CD8-positive, alpha-beta memory T cell (primary cell): ENCODE measurements at places on chromosomes 4 and X. TPM values are rescaled to one million over a fixed set of nuclear protein-coding genes. Genes with fewer than 3 reads are reported as not detected.

GRCh38 chr4:52995360-52996030 is 133.4 kb downstream of the RASL11B start:
- DNase-seq = no peak

GRCh38 chr4:106454581-106454980 is 86.0 kb upstream of the GIMD1 start:
- no peak for DNase-seq

DNA sequence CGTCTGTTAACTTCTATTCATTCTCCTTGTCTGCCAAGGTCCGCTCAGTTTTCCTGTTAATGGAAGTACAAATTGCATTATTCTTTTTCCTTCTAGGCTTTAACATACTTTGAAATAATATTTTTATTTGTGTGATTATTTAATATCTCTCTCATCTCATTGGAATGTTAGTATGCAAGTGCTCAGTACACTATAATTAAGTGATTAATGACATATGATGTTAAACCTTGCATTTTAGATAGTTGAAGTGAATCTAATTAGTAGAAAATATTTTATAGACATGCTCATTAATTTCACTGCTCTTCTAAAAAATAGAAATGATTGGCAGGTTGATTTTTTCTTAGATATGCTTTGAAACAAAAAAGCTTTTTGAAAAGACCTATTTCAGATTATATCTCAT is 1079.8 kb downstream of the RAPGEF2 start:
- DNase-seq = no peak

DNA sequence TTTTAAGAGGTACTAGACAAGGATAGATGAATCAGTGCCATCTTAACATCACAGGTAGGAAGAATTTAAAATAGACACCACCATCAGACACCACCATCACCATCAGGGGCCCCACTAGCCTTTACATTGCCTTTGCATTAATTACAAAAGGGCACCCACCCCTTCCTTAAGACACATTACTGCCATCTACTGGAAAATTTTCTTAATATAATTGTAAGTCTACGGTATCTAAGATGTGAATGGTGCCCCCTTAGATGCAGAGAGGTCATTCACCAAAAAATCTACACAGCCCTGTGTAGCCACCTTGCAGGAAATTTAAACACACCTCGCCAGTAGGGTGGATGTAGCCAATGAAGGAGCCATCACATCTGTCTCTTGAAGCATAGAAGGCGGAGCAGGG is 184.1 kb downstream of the MID1IP1 start:
- DNase-seq = peak; percentile 31

DNA sequence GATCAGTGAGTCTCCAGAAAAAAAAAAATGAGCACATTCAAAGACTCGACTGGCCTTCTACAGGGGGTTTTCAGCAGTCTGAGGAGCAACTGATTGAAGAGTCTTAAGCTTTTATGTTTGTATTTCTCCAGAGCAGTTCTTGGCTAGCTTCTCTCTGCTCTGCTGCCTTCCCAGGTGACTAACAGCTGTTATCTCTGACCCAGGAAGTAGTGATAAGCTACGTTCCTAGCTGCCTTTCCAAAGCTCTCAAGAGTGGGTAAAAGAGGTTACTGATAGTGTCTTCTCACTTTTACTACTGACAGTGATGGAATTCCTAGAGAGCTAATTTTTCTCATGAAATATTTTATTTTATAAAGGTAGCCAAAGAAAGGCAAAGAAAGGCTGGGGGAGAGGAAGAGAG is 66.6 kb downstream of the ENOX2 start:
- no peak for DNase-seq

- DNase-seq = no peak
Measured at GRCh38 chrX:123704781-123705180, 28.1 kb downstream of the THOC2 start.

DNA sequence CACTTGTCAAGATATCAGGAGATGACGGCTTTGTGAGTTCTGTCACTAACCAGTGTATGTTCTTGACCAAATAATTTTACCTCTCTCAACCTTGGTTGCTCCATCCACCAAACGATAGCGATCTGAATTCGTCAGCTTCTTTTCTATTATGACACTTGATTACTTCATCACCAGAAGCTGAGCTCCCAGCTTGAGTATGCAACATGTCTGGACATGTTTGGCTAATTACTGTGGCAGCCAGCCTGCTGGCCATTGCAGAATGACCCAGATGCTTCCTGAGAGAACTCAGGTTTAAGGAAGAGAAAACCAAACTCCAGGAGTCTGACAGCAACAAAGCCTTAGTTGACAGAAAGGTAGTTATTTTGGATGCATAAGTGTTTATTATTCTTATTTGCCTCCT is 46.4 kb upstream of the PARM1 start:
- no peak for DNase-seq

- DNase-seq = no peak
Measured at GRCh38 chr4:128633067-128633466, 176.4 kb upstream of the JADE1 start.

DNA sequence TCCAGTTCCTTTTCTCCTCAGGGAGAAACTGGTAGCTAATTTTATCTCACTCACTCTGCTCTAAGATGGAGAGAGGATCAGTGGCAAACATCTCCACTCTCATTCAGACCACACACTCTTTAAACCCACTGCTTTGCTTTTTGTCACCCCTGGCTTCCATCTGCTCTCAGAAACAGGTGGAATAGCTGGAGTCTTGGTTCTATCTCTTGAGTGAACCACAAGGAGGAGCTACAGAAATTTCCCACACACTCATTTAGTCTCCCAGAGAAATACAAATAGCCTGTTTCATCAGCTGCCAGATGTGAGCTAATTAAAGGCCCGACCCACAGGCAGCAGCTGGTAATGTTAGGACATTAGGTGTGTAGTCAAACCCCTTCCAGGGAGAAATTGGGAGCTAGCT is 96.6 kb downstream of the STPG2 start:
- no peak for DNase-seq

DNA sequence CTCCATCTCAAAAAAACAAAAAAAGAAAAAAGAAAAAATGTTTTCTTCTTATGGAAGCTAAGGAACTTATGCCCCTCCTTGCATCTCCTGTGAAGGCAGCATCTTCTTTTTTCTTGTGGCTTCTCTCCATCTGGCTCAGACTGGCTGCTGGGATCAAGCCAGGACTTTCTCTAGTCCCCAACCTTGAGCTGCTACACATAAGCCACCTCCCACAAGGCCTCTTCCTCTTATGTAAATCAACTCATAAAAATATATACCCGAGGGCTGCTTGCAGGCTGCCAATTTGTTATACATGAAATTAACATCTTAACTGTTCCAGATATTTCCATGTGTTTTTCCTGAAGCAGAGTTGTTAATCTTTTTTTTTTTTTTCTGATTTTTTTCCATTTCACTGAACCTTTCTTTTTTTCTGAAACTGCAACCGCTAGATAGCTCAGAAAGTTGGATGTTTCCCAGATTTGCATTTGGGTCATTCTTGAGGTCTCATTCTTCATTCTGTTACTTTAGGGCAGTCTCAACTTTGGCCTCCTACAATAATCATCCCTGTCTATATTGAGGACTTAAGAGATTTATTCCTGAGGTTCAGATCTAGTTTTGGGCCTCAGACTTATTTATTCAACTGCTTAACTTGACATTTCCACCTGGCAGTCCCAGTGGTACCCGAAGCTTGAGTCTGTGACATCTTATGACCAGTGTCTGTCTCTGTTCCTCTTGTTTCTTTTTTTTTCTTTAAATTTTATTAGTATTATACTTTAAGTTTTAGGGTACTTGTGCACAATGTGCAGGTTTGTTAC is 10.3 kb downstream of the SNX25 start:
- no peak for DNase-seq

DNA sequence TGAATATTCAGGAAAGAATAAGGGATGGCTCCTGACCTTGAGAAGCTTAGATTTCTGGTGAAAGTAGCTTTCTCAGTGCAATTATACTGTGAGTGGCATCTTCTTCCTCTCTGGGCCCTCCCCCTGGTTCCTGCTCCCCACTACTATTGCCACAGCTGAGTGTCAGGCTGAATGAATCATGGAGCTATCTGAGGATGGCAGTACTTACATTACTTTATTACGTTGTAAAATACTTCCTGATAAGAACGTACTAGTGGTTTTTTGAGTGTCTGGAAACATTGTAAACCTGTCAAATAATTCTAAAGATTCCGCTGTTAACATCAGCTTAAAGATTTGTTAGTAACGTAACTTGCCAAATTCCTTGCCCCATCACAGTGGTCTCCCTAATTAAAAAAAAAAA is 36.2 kb downstream of the ARHGAP10 start:
- no peak for DNase-seq

DNA sequence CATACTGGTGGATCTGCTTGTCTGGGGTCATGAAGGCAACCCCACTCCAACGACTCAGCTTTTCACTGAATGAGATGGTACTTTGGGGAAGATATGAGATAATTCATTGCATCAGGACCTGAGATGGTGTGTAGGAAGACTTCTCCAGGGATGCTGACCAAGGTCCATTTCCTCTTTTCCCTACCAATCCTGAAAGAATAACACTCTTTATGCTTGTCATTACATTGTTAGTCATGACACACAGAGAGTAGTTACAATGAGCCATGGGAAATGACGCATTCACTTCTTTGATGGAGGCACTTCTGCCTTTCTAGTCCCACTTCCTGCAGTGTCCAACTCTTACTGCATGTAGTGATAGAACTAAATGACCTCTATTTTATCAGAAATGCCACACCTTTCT is 58.6 kb downstream of the AREG start:
- DNase-seq = no peak

GRCh38 chr4:110171971-110172370 is 26.4 kb downstream of the ELOVL6 start:
- DNase-seq = no peak

DNA sequence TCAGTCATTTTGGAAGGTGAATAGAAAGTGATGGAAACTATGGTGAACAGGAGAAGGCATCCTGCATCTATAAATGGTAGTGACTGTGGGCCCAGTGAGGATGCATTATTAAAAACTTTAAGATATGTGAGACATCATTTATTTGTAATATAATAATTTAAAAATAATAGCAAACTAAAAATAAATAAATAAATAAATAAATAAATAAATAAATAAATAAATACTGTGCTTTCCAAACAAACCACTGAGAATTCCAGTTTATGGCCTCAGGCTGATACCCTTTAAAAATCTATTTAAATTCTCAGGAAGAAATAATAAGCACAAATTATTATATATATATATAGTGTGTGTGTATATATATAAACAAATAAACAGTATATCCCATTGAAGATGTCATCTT is 248.0 kb upstream of the DCAF8L1 start:
- no peak for DNase-seq

DNA sequence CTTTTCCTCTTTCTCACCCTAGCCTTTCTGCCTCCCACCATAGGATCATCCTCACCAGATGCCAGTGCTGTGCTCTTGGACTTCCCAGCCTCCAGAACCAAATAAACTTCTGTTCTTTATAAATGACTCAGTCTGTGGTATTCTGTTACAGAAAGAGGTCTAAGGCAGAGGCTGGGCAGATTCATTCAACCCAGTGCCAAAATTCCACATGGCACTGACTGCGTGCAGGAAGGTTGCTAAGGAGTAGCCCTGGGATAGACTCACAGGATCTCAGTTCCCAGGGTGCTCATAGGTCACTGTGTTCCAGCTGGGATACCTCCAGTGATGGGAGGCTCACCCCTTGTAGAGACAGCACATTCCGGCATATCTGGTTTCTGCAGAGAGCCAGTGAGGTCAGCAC is 22.0 kb downstream of the SORCS2 start:
- DNase-seq = no peak

GRCh38 chrX:132181364-132181763 is 37.9 kb downstream of the RAP2C start:
- DNase-seq = no peak

DNA sequence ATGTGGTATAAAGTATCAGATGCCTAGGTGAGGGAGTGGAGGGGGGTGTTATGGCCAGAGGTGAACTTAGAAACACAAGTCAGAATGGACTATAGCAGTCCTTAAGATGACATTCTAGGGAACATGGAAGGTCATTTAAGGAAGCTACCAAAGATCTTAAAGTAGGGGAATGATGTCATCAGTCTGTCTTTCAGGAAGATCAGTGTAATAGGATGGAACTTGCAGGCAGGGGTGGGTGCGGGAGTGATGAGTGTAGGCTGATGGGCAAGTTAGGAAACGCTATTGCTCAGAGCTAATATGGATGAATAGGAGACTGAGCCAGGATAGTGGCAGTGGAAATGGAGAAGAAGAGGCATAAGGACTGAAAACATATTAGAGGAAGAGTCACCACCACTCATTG is 27.5 kb upstream of the CWH43 start:
- no peak for DNase-seq

DNA sequence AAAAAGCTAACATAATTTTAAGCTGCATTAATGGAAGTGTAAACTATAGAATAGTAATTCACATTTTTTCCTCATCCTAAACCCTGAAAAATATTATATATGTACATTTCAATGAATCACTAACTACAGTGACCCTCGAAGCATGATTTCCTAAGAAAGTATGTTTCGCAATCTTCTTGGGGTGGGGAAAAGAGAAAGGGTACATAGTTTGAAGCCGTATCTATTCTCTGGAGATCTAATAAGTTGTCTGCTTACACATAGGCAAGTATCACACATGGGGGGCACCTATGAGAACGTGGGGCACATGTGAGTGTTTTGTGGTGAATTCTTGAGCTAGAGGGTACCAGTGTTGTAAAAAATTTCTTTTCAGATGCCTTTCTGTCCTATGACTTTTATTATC is 71.2 kb downstream of the JADE1 start:
- DNase-seq = no peak

- no peak for DNase-seq
Measured at GRCh38 chrX:84189125-84189524, 1.1 kb upstream of the RPS6KA6 start.

GRCh38 chr4:102843273-102843672 is 15.9 kb upstream of the UBE2D3 start:
- DNase-seq = no peak

GRCh38 chr4:60522265-60522664 is 677.9 kb upstream of the ADGRL3 start:
- DNase-seq = no peak

DNA sequence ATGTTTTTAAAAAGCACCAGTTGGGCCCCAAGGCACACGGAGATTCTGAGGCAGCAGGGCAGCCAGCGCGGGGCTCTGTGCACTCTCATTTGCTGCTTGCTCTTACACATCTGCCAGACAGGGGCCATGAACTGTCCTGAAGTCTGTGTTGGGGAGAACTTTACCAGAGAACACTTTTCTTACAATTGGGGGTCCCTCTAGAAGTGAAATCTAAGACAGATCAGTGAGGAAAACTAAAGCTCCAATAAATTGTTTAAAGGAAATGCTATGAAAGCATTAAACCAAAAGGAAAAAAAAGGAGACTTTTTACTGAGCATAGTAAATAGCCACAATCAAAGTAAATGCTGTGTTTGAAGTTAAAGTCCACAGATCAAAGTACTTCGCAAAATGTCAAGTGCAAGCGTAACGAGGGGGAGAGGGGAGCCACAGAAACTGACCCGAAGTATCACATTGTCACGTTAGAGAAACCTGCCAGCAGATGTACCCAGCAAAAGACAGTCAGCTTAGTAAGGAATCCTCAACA is 37.8 kb downstream of the SORBS2 start:
- no peak for DNase-seq

Gene CLCN4
- total RNA-seq = 0.20 TPM

Gene PAGE5
- total RNA-seq = 1.3 TPM

Gene SHOX
- not detected for total RNA-seq

Gene GPR50
- not detected for total RNA-seq

Gene MXD4
- total RNA-seq = 12.2 TPM

Gene NAA10
- total RNA-seq = 162 TPM

Gene NKX3-2
- total RNA-seq = not detected

Gene NLRP2B
- total RNA-seq = not detected

Gene TMSB15C
- 3.3 TPM for total RNA-seq
